ENCODE measurements at places on chromosomes 16 and 17.

DNA sequence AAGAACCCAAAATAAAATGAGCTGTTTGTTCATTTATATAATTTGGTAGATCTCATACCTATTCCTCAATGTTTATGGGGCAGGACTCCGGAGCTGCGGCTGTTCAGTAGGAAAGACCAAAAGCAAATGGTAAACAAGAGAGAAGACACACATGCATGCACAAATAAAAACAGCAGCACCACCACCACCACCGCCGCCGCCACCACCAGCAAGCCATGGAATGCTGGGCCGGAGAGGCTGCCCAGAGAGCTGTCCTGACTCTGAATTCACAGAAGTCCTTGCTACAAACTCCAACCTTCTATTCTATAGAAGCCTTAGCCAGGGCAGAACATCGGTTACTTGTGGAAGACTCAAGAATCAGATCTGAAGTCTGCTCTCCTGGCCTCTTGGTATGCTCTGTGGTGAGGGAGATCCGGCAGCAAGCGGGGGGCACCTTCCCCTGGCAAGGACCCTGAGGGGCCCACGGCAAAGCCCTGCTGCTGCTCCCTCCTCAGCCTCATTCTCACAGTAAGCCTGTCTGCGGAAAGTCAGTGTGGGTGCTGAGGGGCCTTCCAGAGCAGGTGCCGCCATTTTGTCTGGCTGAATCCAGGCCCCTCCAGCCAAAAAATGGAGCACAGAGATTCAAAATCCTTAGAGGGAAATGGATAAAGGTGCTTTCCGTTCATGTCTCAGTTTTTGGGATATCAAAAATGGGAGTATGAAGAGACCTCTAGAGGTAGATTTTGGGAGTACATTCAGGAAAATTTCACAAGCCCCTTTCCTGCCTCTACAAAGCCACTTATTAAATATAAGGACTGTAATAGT lies 6.4 kb upstream of the FOXJ1 start:
- DNase-seq, result peak; percentile 8

DNA sequence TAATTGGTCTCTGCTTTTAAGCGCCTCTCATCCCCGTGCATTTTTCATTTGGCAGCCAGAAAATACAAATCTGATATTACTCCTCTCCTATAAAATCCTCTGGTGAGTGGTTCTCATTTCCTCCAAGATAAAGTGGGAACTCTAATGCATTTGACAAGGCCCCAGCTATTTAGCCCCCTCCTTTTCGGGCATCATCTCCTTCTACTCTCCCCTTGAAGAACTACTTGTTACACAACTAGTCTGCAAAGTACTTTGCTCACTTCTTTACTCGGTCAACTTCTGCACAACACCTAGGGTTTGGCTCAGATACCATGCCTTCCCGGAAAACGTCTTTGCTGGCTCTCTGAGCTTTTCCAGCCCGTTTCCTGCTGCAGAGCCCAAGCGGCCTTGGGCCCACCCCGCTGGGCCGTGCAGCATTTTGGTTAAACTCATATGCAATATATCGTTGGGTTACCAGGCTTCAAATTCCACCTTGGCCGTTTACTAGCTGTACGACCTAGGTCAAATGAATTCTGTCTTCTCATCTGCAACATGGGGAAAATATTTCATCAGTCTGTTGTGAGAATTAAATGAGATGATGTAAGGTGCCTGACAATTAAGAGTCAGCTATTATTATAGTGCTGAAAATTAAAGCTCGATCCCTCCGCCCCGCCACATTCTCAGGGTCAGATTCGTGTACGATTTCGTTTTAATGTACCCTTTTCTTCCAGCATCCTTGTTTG lies 883 bp upstream of the TAF15 start:
- no peak for DNase-seq

GRCh38 chr17:1996800-1997288 lies 28.3 kb downstream of the RTN4RL1 start:
- no peak for DNase-seq

DNA sequence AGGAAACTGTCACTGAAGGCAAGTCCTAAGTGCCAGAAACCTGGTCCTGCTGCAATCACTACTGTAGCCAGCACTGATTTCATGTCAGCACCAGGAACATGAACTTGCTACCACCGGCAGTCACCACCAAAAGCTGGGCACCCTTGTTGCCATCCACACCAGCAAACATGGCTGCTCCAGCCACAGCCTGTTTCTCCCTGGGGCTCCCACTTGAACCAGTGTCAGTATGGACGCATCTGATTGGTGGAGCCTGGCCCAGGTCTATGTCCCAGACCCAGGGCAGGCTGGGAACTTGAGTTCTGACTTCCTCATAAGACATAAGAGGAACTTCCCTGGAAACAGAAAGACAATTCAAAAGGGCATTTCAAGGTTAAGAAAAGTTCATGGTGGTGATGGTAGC lies 56.5 kb downstream of the COPRS start:
- DNase-seq, result no peak

GRCh38 chr17:13544765-13545164 lies 57.0 kb downstream of the HS3ST3A1 start:
- no peak for DNase-seq

DNA sequence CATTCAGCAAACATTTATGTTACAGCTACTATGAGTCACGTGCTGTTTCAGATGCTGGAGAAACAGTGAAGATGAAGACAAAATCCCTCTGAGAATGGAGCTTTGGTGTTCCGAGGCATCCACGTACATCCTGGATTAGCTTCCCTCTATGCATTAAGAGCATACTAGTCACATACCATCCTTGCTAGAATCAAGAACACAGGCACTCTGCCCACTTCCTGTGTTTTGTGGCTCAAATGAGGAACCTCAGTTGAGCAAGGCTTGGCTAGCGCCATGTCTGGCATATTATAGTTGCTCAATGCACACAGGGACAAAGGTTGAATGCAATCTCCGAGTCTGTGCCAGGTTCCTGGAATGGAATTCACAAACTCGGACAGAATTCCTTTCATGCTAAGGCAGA lies 297.5 kb downstream of the XYLT1 start:
- DNase-seq, result no peak

- DNase-seq, result no peak
These were observed 47.9 kb downstream of the TOM1L2 start for GRCh38 chr17:17924131-17924856.

- DNase-seq, result no peak
These were observed 24.8 kb downstream of the GINS2 start for GRCh38 chr16:85663891-85664321.

DNA sequence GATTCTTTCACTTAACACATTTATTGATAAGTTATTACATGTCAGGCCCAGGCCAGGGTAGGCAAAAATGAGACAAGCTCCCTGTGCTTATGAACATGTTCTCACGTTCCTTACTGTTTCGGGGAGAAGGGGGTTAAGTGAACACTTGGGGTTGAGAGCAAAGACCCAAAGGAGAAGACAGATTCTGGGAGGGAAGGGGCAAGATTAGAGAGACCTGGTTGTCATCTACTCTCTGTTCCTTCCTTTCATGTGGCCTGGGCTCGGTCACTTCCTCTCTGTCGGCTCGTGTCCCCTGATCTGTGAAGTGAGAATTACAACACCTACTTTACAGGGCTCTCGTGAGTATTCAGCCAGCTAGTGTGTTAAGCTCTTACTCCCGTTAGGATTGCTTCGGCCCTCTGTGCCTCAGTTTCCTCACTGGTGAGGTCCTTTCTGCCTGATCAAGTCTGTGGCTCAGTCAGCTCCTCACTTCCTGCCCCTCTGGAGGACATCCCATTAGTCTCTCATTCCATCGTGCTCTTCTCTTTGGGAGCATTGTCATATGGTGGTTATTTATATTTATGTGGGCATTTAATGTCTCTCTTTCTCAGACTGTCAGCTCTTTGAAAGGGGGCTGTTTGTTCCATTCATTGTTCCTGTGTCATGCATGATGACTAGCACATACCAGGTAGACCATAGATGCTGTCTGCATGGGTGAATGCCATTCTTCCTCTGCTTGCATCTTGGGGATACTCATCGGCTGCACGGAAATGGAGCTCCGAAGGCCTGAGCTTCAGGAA lies 38.9 kb downstream of the PLCG2 start:
- DNase-seq, result no peak

- no peak for DNase-seq
These were observed 4.1 kb upstream of the PITPNA start for GRCh38 chr17:1566505-1567199.

- no peak for DNase-seq
These were observed 195.0 kb upstream of the ELAC2 start for GRCh38 chr17:13212860-13213259.

DNA sequence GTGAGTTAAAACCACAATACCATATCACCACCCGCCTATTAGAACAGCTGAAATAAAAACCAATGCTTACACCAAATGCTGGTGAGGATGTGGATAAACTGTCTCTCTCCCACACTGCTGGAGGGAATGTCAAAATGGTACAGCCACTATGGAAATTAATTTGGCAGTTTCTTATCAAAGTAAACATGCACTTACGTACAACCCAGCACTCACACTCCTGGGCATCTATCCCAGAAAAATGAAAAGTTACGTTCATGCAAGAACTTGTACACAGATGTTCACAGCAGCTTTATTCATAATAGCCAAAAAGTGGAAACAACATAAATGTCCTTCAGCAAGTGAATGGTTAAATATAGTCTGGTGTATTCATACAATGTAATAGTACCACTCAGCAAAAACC lies 173.2 kb upstream of the MYOCD start:
- DNase-seq, result no peak

- peak; percentile 57 for DNase-seq
These were observed 57.9 kb upstream of the MAF start for GRCh38 chr16:79658301-79659033.

GRCh38 chr16:88640498-88641247 lies 2.3 kb downstream of the IL17C start:
- no peak for DNase-seq

DNA sequence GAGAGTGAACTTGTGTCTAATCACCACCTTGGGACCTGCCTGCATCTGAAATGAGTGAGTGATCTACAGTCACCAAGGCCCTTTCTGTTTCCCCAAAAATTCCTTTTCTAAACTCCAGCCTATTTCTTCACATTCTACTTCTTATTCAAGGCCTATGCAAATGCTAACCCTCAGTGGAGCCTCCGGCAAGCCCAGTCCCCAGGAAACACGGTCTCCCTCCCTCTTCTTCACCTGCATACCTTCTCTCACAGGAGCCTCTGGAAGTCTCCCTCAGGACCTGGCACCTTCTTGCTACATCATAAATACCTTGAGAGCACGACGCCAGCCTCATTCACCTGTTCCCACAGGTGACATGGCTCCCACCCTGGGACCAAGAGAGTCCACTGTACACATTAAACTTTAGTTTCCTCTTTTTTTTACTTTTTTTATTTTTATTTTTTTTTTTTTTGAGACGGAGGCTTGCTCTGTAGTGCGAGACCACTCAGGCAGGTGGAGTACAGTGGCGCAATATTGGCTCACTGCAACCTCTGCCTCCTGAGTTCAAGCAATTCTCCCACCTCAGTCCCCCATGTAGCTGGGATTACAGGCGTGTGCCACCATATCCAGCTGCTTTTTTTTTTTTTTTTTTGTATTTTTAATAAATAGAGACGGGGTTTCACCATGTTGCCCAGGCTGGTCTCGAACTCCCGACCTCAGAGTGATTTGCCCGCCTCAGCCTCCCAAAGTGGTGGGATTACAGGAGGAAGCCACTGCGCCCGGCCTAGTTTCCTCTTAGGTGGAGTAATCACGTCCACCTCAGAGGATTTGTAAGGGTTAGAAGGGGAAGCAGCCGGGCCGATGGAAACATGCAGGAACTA lies 97.3 kb downstream of the ANKRD11 start:
- no peak for DNase-seq

GRCh38 chr17:7497228-7497627 lies 13.1 kb downstream of the POLR2A start:
- no peak for DNase-seq

Data from kidney glomerular epithelial cell (primary cell).